ENCODE measurements at places on chromosomes 1 and 21. TPM values are rescaled to one million over a fixed set of nuclear protein-coding genes. Genes with fewer than 3 reads are reported as not detected.

GRCh38 chr21:41932191-41932575, 21.6 kb downstream of the C2CD2 start:
- no peak overlapping the region for H3K4me3 ChIP-seq
- H3K36me3 ChIP-seq, result no peaks in the 10 kb centered on the region
- no peak overlapping the region for H3K27ac ChIP-seq
- DNase-seq, result no peak
- H3K27me3 ChIP-seq, result no peaks in the 10 kb centered on the region
- H3K4me1 ChIP-seq, result peaks cover 31% of the 10 kb centered on the region

GRCh38 chr1:230365723-230366307, 60.3 kb downstream of the PGBD5 start:
- H3K4me3 ChIP-seq, result no peak overlapping the region
- DNase-seq, result no peak
- no peak overlapping the region for H3K27ac ChIP-seq
- H3K4me1 ChIP-seq, result no peaks in the 10 kb centered on the region

- H3K4me1 ChIP-seq, result peaks cover 4% of the 10 kb centered on the region
- DNase-seq, result no peak
- H3K27me3 ChIP-seq, result no peaks in the 10 kb centered on the region
Measured at GRCh38 chr1:80919426-80919825, 881.3 kb upstream of the ADGRL2 start.

RAP1GAP gene
- total RNA-seq, result 22.3 TPM

- H3K36me3 ChIP-seq, result no peaks in the 10 kb centered on the region
- H3K27me3 ChIP-seq, result no peaks in the 10 kb centered on the region
- DNase-seq, result no peak
- H3K4me1 ChIP-seq, result peaks cover 6% of the 10 kb centered on the region
- H3K4me3 ChIP-seq, result no peak overlapping the region
Measured at GRCh38 chr1:89719502-89720306, 86.8 kb downstream of the LRRC8C start.

GRCh38 chr1:9849691-9850441, 26.1 kb upstream of the CLSTN1 start:
- no peak overlapping the region for H3K27ac ChIP-seq
- H3K27me3 ChIP-seq, result no peaks in the 10 kb centered on the region
- H3K36me3 ChIP-seq, result peaks cover 4% of the 10 kb centered on the region
- DNase-seq, result no peak
- H3K4me3 ChIP-seq, result no peak overlapping the region

FOXO6 gene
- not detected for total RNA-seq

DNA sequence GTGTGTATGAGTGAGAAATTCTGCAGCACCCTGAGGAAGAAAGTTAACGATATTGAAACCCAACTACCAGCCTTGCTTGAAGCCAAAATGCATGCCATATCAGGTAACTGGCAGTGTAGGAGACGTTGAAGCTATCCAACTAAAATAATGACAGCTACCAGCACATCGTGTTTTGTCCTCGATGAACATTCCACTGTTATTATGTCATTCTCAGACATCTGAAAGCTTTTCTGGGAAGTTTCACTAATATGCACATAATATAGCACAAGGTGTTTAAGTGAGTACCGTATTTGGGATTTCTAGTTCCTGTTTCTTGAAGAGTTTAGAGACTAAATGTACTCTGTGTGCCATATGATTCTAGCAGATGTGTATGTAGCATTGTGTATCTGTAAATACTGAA, 173.5 kb downstream of the DISC1 start:
- H3K4me3 ChIP-seq, result no peak overlapping the region
- no peak overlapping the region for H3K27ac ChIP-seq
- H3K36me3 ChIP-seq, result no peaks in the 10 kb centered on the region
- no peak for DNase-seq
- no peaks in the 10 kb centered on the region for H3K27me3 ChIP-seq
- H3K4me1 ChIP-seq, result no peaks in the 10 kb centered on the region

DNA sequence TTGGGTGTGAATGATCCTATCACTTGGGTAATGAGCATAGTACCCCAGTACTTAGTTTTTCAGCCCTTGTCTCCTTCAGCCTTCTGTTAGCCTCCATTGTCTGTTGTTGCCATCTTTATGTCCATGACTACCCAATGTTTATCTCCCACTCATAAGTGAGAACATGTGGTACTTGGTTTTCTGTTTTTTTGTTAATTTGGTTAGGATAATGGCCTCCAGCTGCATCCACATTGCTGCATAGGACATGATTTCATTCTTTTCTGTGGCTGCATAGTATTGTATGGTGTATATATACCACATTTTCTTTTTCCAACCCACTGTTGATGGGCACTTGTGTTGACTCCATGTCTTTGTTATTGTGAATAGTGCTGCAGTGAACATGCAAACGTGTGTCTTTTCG, 39.6 kb upstream of the GPR52 start:
- H3K4me3 ChIP-seq, result no peak overlapping the region
- H3K27ac ChIP-seq, result no peak overlapping the region
- DNase-seq, result no peak
- H3K27me3 ChIP-seq, result no peaks in the 10 kb centered on the region
- no peaks in the 10 kb centered on the region for H3K36me3 ChIP-seq

GRCh38 chr1:13824626-13825025, 124.6 kb downstream of the PRDM2 start:
- no peak for DNase-seq
- H3K27me3 ChIP-seq, result no peaks in the 10 kb centered on the region
- H3K4me1 ChIP-seq, result peaks cover 10% of the 10 kb centered on the region
- no peak overlapping the region for H3K4me3 ChIP-seq
- H3K36me3 ChIP-seq, result peaks cover 51% of the 10 kb centered on the region

DNA sequence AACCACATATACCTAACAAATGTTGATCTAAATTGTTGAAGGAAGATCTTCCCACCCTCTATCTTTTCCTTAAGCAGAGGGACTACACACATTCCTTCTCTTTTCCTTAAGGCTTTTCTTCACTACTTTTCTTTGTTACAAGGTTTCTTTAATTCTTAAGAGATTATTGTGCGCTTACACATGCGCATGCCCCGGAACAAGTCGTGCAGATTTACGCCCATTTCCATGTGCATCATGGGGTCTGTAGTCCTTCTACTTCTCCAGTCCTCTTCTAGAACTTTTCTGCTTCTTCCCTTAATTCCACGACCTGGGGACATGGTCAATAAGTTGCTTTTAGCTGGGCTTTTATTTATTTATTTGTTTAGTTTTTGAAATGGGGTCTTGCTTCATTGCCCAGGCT, 1.7 kb upstream of the CHRNB2 start:
- no peak overlapping the region for H3K4me3 ChIP-seq
- H3K36me3 ChIP-seq, result no peaks in the 10 kb centered on the region
- peaks cover 15% of the 10 kb centered on the region for H3K27me3 ChIP-seq
- no peak for DNase-seq
- no peak overlapping the region for H3K27ac ChIP-seq
- peaks cover 12% of the 10 kb centered on the region for H3K4me1 ChIP-seq

OR2L3 gene
- total RNA-seq, result not detected

NECTIN4 gene
- total RNA-seq, result 7.0 TPM

GRCh38 chr1:200929530-200930278, 35.0 kb downstream of the INAVA start:
- DNase-seq, result no peak
- H3K4me1 ChIP-seq, result no peaks in the 10 kb centered on the region
- H3K27me3 ChIP-seq, result no peaks in the 10 kb centered on the region
- H3K36me3 ChIP-seq, result no peaks in the 10 kb centered on the region

DNA sequence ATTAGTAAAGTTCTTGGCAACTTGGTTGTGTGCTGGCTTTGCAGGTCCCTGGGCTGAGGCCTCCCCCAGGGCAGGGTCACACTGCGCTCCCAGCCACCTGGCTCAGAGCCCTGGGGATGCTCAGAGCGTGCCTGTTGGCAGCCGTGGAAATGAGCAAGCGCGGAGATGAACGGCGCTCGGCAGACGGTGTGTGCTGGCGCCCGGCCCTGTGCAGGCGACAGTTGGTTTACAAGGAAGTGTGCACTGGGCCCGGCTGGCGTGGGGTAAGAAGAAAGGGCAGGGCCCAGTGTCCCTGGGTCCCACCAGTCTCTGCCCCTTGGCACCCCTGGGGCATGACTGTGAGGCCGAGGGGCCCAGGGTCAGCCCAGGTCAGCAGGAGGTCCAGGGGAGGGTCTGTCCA, 25.7 kb upstream of the PEX10 start:
- peaks cover 3% of the 10 kb centered on the region for H3K4me1 ChIP-seq
- no peak overlapping the region for H3K27ac ChIP-seq
- H3K27me3 ChIP-seq, result peaks cover 9% of the 10 kb centered on the region
- H3K36me3 ChIP-seq, result no peaks in the 10 kb centered on the region

- H3K4me3 ChIP-seq, result no peak overlapping the region
- H3K4me1 ChIP-seq, result no peaks in the 10 kb centered on the region
- H3K27ac ChIP-seq, result no peak overlapping the region
- no peaks in the 10 kb centered on the region for H3K36me3 ChIP-seq
- DNase-seq, result no peak
Measured at GRCh38 chr1:87644033-87644578, 315.4 kb downstream of the LMO4 start.

DNA sequence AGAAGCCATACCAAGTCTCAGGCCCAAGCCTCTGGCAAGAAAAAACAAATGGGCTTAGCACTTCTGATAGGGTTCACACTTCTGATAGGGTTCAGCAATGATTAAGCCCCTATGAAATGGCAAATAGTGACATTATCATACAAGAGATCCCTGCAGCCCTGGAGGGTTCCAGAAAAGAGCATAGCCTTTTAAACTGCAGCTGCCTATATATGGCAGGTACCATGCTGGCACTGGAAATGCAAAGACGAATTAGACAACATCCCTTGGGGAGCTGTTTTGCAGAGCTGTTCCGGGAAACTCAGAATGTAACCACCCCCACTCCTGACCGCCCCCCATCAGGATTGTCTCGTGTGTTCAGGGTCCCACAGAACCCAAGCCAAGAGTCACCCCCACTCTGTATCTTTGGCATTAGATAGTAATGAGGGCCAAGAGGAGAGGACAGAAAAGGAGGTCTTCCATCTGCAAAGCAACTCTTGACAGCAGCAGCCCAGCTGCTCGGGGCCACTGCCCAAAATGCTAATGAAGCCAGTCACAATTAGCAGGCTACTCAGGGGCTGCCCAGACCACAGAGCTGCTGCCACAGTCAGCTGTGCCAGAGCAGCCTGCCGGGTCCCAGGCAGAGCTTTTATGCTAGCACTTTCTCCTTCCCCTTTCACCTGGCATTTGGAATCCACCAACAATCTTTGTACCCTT, 50.9 kb downstream of the ITPKB start:
- H3K27ac ChIP-seq, result peak overlapping the region; percentile 74
- no peaks in the 10 kb centered on the region for H3K27me3 ChIP-seq
- DNase-seq, result no peak
- no peaks in the 10 kb centered on the region for H3K36me3 ChIP-seq
- H3K4me1 ChIP-seq, result peaks cover 36% of the 10 kb centered on the region
- H3K4me3 ChIP-seq, result no peak overlapping the region

SRSF10 gene
- 285 TPM for total RNA-seq
